ENCODE measurements at places on chromosomes 6 and 20.

GRCh38 chr20:40265825-40266533 is 423.1 kb downstream of the MAFB start:
- peak; percentile 46 for DNase-seq

GRCh38 chr20:57666834-57667157 is 43.0 kb downstream of the PMEPA1 start:
- DNase-seq: no peak

DNA sequence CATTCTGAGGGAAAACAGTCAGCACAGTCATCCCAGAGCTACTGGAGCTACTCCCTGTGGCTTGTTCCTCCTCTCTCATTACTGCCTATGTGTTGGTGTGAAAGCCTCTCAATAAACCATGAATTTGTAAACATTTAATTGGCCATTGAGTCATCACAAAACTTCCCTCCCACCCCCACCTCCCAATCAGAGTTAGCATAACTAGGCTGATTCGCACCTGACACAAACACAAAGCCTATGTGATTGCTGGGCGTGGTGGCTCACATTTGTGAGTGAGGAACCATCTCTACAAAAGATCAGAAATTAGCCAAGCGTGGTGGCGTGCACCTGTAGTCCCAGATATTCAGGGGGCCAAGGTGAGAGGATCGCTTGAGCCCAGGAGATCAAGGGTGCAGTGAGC is 17.1 kb upstream of the SNTA1 start:
- no peak for DNase-seq

GRCh38 chr6:41271901-41272395 is 14.5 kb downstream of the TREM1 start:
- no peak for DNase-seq

DNA sequence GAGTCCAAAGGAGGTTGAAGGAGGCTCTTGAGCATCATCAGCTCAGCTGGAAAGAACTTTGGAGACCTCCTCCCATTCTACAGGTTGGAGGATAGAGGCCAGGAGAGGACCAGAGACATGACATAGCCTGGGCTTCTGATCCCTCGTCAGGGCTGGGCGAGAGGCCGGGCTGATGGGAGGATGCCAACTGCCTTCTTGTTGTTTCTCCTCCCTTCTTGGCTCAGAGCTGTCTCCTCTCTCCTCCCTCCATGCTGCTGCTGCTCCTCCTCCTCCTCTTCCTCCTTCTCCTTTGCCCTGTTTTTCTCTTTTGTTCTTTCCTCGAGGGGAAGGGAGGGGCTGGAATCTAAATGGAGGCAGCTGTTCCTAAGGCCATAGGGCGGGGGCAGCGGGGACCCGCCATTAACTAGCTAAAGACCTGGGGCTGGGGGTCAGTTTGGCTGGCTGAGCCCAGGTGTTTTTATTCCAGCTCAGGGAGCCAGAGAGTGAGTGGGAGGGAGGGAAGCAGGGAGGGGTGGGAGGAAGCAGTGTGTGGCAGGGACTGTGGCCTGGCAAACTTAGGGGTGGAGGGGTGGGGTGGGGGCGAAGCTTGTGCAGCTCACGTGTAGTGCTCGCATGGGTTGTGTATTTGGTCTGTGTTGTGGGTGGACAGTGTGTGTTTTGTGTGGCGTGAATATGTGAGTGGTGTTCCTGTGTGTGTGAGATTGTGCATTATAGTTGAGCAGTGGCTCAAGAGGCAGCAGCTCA is 84.8 kb downstream of the CD40 start:
- DNase-seq: no peak

- no peak for DNase-seq
These were observed 87.7 kb downstream of the IYD start for GRCh38 chr6:150456466-150456865.

DNA sequence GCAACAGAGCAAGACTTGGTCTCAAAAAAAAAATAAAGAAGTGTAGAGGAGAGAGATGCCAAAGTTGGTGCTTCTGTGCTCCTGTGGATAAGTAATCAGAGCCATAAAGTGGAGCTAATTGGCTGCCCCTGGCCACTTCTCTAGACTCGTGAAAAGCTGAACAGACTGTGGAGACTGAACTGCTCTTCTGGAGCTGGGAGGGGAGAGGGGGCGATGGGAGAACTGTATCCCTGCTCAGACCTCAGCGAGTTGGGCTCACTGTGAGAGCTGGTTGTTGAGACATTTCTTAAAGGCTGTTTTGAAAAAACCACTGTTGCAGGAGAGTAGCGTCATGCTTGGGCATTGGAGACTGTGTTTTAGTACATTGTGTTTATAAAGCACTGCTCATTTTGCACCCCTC is 125.7 kb downstream of the TCP11 start:
- no peak for DNase-seq

DNA sequence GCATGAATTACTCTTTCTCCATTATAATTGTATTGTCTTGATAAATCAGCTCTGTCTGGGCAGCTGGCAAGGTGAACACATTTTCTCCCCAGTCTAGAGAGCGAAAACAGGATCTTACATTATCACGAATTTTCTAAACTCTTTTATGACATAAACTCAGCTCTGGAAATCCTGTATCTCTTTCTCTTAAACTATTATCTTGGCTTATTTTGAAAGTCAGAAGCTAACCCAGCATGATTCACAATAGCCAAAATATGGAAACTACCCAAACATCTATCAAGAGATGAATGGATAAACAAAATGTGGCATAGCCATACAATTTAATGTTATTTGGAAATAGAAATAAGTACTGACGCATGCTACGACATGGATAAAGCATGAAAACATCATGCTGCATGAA is 25.9 kb upstream of the AGPAT4 start:
- no peak for DNase-seq

- DNase-seq: no peak
These were observed 191.2 kb upstream of the PDE10A start for GRCh38 chr6:165854061-165854862.

GRCh38 chr6:110547266-110547964 is 71.0 kb upstream of the SLC22A16 start:
- peak; percentile 78 for DNase-seq

DNA sequence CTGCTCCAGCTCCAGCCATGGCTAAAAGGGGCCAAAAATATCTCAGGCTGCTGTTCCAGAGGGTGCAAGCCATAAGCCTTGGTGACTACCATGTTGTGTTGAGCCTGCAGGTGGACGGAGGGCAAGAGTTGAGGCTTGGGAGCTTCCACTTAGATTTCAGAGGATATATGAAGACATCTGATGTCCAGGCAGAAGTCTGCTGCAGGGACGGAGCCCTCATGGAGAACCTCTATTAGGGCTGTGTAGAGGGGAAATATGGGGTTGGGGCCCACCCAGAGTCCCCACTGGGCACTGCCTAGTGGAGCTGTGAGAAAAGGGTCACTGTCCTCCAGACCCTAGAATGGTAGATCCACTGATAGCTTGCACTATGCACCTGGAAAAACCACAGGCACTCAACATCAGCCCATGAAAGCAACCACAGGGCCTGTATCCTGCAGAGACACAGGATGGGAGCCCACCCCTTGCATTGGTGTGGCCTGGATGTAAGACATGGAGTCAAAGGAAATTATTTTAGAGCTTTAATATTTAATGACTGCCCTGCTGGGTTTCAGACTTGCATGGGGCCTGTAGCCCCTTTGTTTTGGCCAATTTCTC is 70.5 kb downstream of the NINL start:
- DNase-seq: no peak

Measured in fibroblast of upper back skin (primary cell).